ENCODE measurements at places on chromosomes 4 and X.

- no peak for DNase-seq
These were observed 305.7 kb upstream of the NOCT start for GRCh38 chr4:138709859-138710258.

- DNase-seq = no peak
These were observed 159.4 kb downstream of the MGST2 start for GRCh38 chr4:139824882-139825522.

GRCh38 chr4:26197018-26197779, 123.6 kb upstream of the RBPJ start:
- DNase-seq = no peak

DNA sequence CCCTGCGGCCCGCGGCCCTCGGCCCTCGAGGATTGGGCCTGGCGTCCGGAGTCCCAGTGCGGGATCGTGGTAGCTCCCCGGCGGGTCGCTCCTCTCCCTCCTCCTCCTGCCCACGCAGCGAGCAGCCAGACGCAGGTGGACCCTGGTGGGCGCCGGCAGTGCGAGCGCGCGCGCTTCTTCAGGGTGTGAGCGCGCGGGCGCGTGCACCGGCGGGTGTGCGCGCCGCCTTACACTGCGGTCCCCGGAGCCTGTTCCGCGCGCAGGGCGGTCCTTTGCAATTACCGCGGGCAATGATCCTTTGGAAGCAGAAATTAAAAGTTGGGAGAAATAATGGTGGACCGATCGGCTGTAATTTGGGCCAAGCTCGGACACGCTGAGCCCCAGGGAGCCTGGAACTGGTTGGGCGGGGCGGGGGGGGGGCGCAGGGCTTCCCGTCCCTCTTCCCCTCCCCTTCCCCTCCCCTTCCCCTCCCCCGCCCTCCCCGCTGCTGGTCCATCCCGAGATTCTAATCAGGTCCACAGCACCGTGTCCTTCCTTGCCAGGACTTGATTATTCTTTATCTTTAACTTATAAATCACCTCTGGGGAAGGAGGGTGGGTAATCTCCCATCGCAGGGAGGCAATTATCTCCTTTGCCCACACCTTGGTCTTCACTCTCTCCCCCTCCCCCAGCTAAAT, 1.6 kb upstream of the NKX1-1 start:
- no peak for DNase-seq

- DNase-seq = peak; percentile 83
These were observed 79.4 kb downstream of the SYNPO2 start for GRCh38 chr4:118968005-118968404.

GRCh38 chr4:25092139-25092538, 61.4 kb upstream of the LGI2 start:
- no peak for DNase-seq

GRCh38 chrX:147978931-147979330, 2.2 kb upstream of the FMR1NB start:
- DNase-seq = no peak

DNA sequence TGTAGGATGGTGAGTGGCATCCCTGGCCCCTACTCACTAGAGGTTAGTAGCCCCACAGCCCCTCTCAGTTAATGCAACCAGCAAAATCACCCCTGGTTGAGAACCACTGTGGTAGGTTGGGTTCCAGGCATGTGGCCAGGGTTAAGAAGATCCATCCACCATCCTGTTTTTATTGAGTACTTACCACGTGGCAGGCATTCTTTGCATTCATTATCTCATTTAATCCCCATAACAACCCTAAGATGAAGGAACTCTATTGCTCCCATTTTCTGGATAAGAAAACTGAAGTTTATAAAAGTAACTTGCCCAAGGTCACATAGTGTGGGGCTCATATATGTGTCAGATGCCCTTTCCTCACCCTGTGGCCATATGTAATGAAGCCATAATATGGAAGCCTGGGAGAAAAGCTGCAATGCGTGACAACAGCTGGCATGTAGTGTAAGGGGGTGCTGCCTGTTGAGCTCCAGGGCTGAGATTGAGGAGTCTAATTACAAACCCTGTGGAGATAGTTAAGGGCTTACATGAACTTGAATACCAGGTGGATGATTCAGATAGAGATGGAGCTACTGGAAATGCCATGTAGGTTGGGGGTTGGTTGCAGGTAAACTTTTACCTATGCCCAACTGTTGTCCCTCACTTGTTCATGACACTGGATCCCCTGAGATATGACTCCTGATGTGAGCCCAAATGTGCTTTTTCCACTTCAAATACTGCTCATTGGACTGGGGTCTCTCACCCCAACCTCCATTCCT, 100.2 kb upstream of the PGRMC2 start:
- DNase-seq = no peak

DNA sequence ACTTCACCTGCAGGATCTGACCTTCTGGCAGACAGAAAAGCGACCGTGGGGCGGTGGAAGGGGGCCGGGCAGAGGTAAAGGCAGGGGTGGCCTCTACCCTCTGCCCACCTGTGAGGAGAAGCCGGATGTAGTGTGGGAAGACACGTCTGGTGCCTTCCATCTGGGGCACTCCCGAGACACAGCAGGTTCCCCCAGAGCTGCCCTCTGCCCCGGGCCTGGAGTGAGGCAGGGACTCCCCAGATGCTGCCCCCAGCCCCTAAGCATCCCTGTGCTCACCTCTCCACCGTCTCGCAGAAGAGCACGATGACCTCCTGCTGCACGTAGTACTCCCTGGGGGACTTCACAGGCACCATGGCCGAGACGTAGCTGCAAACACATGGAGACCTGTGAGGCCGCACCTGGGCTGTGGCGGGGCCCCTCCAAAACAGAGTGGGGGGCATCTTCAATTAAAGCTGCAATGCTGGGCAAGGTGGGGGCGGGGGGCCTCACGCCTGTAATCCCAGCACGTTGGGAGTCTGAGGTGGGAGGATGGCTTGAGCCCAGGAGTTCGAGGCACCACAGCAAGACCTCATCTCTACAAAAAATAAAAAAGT, 75.3 kb upstream of the MXD4 start:
- DNase-seq = no peak

DNA sequence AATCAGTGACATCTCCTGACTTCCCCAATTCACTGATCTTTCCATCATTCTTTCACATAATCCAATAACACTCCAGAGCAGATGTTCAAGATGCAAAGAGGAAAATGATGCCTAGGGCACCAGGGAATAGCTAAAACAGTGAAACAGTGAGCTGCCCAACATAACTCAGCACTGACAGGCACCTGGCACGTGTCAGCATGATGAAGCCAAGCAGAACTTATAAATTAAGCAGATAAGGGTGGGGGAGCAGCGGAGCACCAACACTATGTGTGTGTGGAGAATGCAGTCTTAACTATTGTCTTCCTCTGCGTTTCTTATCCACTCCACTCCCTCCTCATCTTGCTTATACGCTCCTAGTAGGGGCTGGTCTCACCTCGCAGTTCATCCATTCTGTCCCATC, 89.4 kb downstream of the AMMECR1 start:
- no peak for DNase-seq

GRCh38 chr4:88119943-88120342, 38.5 kb downstream of the ABCG2 start:
- DNase-seq = no peak

GRCh38 chr4:575281-576141, 584 bp downstream of the TMEM271 start:
- DNase-seq = peak; percentile 92

- no peak for DNase-seq
These were observed 609.3 kb downstream of the IL1RAPL1 start for GRCh38 chrX:29196501-29196900.

- no peak for DNase-seq
These were observed 135.9 kb downstream of the GATB start for GRCh38 chr4:151624626-151625565.

DNA sequence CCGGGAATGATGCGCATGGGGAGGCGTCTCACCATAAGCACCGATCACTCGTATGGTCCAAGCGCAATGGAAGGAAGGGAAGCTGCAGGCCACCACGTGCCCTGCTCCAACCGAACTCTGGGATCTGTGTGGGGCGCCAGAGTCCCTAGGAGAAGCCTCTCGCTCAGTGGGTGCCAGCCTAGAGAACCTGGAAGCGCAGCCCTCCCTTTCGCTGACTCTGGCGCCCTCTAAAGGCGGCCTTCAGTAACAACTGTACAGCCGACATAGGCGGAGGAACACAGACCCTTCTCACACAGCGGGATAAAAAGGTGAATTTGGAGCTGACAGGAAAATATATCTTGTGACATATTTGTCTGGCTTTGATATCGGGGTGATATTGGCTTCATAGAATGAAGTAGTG, 76.0 kb downstream of the INTS6L start:
- DNase-seq = peak; percentile 61

DNA sequence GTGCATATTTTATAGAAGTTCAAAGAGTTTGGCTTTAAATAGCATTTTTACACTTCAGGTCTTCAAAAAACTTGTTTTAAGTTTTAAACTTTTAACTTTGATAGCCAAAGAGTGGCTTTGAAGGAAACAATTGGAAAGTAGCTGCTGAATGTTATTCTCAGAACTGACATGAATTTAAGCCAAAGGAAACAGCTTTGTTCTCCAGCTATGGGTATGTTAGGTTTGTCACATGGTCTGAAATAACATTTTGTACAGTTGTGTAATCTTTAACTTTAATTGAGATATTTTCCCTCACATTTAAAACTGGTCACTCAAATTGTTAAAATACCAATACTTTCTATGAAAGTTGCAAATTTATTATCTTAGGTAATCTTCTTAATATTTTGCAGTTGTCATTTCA, 564.7 kb downstream of the IL15 start:
- DNase-seq = no peak

GRCh38 chr4:142347241-142347640, 498.9 kb downstream of the INPP4B start:
- DNase-seq = peak; percentile 43

- no peak for DNase-seq
These were observed 23.8 kb downstream of the VCX2 start for GRCh38 chrX:8147226-8147625.

GRCh38 chr4:128958194-128958593, 135.1 kb downstream of the SCLT1 start:
- DNase-seq = no peak

GRCh38 chr4:61541459-61541858, 341.3 kb downstream of the ADGRL3 start:
- DNase-seq = peak; percentile 41

- DNase-seq = no peak
These were observed 14.0 kb downstream of the SLIT2 start for GRCh38 chr4:20265726-20266125.

GRCh38 chr4:154120690-154121345, 331.9 kb upstream of the SFRP2 start:
- no peak for DNase-seq

DNA sequence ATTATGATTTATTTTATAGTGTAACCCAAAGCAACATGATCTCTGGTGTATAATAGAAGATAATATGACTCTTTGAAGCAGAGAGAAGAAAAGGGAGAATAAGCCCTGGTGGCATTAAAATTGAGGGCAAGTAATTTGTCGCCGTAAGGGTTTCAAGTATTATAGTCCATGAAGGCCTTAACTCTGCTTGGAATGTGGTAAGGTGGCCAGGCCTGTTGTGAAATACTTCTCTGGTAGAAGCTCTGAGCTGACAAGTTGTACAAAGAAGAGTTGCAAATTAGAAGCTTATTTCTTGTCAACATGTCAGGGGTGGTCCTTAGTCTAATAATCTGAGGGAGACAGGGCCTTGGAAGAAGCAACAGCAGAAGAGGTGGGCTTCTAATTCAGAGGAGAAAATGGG, 151.7 kb upstream of the HHIP start:
- no peak for DNase-seq

DNA sequence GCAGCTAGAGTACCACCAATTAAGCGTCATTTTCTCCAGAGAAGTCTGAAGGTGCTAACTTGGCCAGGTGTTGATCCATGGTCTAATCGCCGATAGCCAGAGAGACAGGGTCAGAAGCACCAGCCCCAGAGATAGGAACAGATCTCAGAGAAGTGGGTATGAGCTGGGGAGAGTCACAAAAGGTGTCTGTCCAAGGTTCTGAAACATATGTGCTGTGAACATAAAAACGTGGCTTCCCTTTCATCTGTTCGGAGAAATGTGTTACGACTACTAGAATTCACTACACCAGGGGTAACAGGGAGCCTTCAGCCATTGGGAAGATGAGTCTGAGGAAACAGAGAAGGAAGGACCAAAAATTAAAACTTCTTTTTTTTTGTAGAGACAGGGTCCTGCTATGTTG, 91.3 kb downstream of the FBXL5 start:
- peak; percentile 5 for DNase-seq

GRCh38 chr4:74934888-74935287, 2.0 kb downstream of the PARM1 start:
- no peak for DNase-seq

DNA sequence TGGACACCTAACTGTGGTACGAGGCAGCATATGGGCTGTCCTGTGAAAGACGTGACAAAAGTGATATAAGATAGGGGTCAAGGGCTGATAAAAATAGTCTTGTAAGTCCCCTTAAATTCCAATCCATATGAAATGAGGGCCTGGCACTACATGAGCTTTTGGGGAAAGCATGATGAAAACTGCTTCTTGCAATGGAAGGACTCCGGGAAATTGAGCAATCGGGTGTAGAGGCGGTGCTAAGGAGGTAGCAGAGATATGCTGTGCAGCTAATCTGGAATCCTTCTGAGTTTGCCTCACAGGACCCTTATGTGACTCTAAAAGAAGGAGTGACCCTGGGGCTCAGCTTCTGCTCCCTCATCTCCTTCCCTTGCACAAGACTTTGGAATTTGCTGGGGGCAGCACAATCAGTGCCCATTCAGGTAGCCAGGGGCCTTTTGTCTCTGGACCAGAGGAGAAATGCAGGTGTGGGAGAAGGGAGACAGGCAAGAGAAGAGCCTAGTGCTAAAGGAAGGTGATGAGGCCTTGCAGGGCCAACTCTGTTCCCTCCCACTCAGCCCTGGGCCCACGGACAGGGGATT, 12.8 kb downstream of the CLDN2 start:
- DNase-seq = peak; percentile 80

GRCh38 chr4:70925899-70926635, 23.9 kb downstream of the MOB1B start:
- DNase-seq = no peak

- DNase-seq = no peak
These were observed 2.1 kb downstream of the RTL5 start for GRCh38 chrX:72129661-72130060.

DNA sequence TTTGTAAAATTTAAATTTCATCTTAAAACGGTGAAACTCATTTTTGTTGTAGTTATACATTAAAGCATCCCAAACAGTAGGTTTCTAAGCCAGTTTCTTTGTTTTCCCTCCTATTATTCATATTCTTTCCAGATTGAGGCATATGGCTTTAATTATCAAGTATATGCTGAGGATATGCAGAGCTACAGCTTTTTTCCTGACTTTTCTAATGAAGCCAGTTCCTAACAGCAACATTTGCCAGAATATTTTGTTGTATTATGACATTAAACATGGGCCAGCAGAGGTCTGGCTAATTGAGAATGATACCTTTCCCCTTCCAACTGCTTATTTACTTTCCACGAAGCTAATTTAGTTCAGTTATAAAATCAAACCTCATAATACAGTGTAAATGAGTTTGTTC, 75.3 kb downstream of the SLIT2 start:
- no peak for DNase-seq
